ENCODE measurements at places on chromosomes 7 and 10.

GRCh38 chr10:131109726-131110125 lies 201.8 kb downstream of the TCERG1L start:
- DNase-seq, result no peak

GRCh38 chr7:43844257-43844656 lies 25.1 kb downstream of the MRPS24 start:
- DNase-seq, result no peak

- DNase-seq, result no peak
Measured at GRCh38 chr10:24552346-24553016, 171.2 kb downstream of the ARHGAP21 start.

DNA sequence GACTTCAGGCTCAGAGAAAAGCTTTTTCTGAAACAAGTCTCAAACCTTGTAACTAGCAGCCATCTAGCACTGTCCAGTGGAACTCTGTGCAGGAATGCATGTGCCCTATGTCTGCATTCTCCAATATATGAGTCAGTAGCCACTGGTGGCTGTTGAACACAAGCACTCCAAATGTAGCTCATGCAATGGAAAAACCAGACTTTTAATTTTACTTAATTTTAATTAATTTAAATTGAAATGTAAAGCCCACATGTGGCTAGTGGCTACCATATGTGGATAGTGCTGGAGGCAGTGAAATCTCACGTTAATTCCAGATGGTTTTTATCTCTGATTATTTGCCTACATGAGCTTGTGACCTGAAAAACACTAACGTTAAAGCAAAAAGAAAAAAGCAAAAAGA lies 225.1 kb downstream of the GATA3 start:
- peak; percentile 51 for DNase-seq

DNA sequence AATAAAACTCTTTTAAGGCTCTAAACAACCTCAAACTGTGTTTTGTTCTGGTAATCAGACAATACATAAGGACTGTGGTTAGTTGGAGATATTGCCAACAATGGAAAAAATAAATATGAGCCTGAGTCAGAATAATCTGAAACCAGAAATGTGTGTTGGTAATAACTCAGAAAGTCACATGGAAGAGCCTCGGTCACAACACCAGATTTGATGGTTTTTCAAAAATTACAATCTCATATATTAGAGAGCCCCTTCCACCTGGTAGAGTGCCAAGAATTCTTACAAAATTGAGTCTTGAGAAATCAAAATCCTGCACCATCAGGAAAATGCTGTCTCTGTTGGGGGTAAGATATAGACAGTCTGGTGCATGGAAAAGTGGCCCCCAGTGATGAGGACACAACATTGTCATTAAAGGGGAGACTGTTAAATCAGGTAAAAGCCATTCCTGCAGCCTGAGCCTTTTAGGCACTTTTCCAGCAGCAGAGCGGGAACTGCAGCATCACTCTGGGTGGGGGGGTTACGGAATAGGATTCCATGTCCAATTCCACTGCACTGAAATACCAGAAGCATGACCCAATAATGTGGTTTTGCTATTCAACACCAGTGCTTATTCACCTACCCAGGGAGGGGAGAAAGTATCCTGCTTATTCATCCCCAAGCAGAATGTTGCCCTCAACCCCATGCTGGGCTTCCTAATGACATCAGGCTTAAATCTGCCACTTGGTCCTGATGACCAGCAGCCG lies 9.5 kb upstream of the ADAM12 start:
- DNase-seq, result peak; percentile 79

GRCh38 chr7:1672851-1673486 lies 2.9 kb downstream of the ELFN1 start:
- no peak for DNase-seq

DNA sequence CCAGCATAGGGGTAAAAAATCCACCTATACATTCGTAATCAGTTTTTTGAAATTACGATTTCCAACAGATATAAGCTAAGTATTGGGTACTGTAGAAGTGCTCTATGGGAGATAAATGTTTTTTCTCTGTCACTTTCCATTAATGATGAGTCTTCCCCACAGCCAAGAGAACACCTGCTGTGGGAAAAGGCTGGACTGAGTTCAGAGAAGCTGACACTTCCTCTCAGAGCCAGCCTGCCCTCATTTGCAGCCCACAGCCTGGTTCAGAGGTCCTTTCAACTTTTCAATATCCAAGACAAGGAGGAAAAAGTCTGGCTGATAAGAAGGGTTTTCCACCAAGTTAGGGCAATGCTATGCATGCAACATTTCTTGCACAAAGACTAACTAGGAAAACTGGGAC lies 64.5 kb upstream of the DNAJB12 start:
- no peak for DNase-seq

DNA sequence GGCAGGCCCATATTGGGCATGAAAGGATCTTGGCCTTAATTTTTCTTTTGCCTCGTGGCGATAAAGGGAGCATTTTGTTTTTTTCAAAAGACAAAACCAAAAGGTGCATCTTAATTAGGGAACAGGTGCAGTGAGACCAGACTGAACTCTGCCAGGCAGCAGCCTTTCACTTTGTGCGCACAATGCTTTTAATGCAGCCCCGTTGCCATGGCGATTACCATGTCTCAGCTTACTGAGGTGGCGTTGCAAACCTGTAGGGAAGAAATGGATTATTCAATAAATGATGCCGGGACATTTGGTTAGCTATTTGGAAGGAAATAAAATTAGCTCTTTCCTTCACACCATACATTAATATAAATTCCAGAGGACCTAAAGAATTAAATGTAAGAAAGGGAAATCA lies 61.9 kb downstream of the MYL10 start:
- no peak for DNase-seq

DNA sequence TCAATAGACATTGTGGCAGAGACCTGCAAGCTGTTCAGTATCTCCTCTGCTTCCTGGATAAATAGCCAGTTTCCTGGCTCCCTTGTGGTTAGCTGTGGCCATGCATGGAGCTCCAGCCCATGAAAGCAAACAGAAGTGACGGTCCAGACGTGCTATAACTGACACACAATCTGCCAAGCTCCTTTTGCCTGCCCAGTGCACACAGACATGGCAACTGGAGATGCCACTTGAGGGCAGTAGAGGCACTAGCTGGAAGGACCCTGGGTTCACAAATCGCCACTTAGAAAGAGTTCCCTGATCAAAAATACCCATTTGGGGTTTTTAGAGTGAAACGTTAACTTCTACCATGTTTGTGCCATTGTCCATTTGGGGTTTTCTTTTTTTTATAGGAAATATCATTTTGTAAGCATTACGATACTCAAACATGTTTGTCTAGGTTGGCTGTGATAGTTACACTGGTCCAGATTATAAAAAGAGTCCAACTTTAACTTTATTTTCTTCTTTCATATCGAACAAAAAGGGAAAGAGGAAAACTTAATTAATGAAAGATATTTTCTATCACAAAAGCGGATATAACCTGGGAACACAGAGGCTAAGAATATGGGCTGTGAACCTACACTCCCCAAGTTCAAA lies 31.3 kb downstream of the KIN start:
- no peak for DNase-seq

DNA sequence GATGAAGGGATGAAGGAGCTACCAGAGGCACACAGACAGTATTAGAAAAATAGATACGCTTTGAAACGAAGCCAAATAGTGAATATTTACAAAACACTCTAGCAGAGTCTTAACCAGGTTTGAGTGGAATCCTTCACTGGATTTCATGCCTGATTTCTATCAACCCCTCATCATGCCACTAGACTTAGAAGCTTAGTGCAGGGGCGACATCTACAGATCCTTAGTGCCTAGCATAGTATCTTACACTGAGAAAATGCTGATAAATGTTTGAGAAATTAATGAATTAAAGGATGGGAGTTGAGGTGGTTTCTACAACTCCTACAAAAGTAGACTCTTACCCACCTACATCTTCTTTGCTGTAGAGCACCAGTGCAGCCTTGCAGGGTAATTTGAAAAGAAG lies 54.7 kb upstream of the CCNJ start:
- no peak for DNase-seq

- no peak for DNase-seq
Measured at GRCh38 chr10:4437791-4438190, 388.2 kb upstream of the AKR1E2 start.

DNA sequence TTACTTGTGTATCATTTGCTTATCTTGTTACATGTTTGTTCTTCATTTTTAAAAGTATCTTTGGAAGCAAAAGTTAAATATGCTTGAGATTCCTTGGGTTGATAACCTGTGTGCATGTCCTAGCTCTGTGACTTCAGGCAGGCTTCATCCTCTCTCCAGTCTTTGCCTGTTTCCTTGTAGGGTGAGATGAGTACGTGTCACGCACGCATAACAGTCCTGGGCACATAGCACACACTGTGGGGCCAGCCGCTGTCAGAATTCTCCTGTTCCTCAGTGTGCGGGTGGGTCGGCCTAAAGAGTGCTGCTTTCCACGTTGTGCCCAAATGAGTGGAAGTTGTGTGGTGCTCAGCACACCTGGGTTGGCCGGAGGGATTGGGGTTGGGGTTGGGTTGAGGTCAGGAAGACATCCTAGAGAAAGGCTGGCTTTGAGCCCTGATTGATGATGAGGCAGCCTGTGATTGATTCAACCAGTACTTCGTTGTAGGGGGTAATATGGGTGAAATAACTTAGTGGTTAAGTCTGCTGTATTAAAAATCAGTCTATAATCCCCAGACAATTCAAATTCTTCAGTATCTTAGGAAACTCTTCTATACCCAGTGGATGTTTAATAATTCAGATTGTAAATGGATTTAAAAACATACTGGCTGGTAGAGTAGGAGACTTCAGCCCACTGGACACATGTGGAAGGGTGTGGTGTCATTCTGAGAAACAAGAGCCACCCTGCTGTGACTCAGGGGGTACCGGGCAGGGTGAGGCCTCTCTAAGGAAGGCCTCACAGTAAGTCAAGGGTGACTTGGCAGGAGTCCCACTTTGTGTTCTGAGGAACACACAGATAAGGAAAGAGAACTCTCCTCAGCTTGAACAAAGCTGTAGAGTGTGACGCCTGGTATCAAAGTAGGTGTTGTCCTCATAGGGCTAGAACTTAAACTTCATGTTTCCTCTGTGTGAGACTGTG lies 54.8 kb downstream of the DAGLB start:
- peak; percentile 79 for DNase-seq

- DNase-seq, result no peak
Measured at GRCh38 chr10:71209731-71210541, 2.4 kb upstream of the UNC5B start.

DNA sequence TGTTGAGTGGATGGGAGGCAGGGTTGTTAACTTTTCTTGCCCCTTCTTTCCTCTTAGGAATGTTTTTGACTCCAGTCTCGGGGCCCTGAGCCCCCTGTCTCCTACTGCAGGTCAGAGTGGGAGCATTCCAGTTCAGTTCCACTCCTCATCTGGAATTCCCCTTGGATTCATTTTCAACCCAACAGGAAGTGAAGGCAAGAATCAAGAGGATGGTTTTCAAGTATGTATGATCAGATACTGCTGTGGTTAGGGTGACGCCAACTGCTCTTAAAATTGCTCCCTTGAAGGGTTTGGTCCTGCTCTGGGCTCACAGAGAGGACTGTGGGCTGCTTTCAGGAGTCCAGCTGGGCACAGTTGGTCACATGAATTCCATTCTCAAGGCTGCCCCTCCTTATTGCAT lies 22.0 kb downstream of the VWA2 start:
- DNase-seq, result no peak

Data from HS-27A (cell line).